Activated T-cell treated with anti-CD3 and anti-CD28 coated beads for 48 hours (primary cell): ENCODE measurements at places on chromosomes 1 and 21.

GRCh38 chr1:233491953-233492620, 121.8 kb upstream of the KCNK1 start:
- DNase-seq: no peak

DNA sequence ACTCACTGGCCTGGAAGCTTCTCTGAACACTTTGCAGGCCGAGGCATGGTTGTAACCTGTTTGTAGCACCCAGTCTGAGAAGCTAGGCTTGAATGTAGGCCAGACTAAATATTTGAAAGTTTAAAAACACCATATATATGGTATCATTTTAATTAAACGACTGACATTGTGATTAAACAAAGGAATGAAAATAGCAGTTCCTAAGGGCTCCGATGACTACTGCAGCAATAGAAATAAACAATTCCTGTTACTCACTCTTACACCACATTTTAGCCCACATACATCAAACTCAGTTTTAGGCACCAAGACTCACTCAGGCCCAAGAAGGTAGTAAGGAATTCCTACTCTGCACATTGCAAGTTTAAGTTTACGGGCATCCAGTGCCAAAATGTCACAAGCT, 281.2 kb downstream of the AKT3 start:
- no peak for DNase-seq

DNA sequence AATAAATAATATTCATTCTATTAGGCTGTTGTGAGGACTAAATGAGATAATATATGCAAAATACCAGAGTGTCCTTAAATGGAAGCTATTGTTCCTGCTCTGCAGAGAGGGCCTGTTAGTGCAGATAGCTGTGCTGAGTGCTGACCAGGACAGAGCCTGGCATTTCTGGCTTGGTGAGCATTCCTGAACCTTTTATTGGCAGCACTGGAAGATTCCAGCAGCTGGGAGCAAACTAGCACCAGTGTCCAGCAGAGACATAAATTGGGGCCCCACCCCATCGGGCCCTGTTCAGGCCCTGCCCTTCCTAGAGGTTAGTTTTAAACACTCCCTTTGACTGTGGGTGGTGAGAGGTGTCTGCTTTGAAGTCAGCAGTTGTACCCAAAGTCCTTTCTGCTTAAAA, 85.9 kb upstream of the GADD45A start:
- DNase-seq: no peak

DNA sequence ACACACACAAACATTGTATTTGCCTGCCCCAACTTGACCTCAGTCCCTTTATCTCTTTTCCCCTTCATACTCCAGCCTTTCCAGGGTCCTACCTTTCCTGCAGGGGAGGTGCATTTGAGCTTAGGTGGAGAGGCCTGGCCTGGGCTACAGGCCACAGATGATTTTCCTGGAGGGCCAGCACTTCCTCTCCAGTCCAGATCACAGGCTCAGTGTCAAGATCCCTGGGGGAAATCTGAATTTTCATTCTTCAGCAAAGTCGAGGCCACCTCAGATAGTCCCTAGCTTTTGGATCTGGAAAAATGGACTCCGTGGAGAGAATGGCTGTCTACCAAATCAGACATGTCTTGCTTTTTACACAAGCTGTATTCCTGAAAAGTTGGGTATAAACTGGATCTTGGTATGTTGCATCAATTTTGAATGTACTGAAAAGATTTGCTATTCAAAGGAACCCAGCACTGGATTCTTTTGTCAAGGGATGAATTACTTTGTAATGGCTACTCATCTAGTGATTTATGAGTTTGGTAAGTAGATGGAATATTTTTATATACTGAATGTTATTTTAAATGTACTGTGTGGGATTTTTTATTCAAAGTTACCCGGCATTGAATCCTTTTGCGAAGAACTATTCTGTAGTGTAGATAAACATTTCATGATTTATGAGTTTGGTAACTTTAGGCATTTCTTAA, 78.7 kb downstream of the DDR2 start:
- no peak for DNase-seq
